Adrenal gland (tissue), 19 donors: ENCODE measurements at places on chromosomes 7 and 10. TPM values are rescaled to one million over a fixed set of nuclear protein-coding genes. Genes with fewer than 3 reads are reported as not detected.

Gene FAM25G
- not detected for total RNA-seq

Gene COL28A1
- total RNA-seq = 3.1 TPM

Gene CXCL12
- 111 TPM for total RNA-seq

Gene PDE6C
- not detected for total RNA-seq

Gene HOXA2
- 1.1 TPM for total RNA-seq

Gene HPSE2
- not detected for total RNA-seq

Gene C10orf143
- total RNA-seq = 0.85 TPM

Gene GPR26
- total RNA-seq = not detected

Gene ZNF679
- not detected for total RNA-seq

GRCh38 chr10:123496996-123497660 is 169.0 kb upstream of the GPR26 start:
- H3K4me3 ChIP-seq = no peak overlapping the region
- no peak for DNase-seq
- H3K4me1 ChIP-seq = no peaks in the 10 kb centered on the region
- H3K27me3 ChIP-seq = no peaks in the 10 kb centered on the region
- no peaks in the 10 kb centered on the region for H3K36me3 ChIP-seq
- H3K27ac ChIP-seq = no peak overlapping the region

DNA sequence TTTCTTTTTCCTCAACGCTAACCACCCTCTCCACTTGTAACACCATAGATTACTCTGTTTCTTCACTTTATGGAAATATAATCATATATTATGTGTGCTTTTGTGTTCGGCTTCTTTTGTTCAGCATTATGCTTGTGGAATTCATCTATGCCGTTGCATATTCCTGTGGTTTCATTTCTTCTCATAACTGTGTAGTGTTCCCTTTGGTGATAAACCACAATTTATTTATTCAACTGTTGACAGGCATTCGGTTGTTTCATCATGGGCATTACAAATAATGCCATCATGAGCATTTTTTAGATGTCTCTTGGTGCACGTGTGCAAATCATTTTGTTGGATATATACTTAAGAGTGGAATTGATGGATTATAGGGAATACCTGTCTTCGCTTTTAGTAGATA is 12.1 kb downstream of the AVL9 start:
- no peak for DNase-seq
- H3K27me3 ChIP-seq = no peaks in the 10 kb centered on the region
- peaks cover 15% of the 10 kb centered on the region for H3K4me1 ChIP-seq
- no peaks in the 10 kb centered on the region for H3K36me3 ChIP-seq

GRCh38 chr10:43138757-43139241 is 554 bp downstream of the CSGALNACT2 start:
- no peak for DNase-seq
- peak overlapping the region; percentile 91 for H3K27ac ChIP-seq
- H3K4me3 ChIP-seq = peak overlapping the region; percentile 64
- no peaks in the 10 kb centered on the region for H3K36me3 ChIP-seq
- no peaks in the 10 kb centered on the region for H3K27me3 ChIP-seq
- H3K4me1 ChIP-seq = peaks cover 6% of the 10 kb centered on the region

DNA sequence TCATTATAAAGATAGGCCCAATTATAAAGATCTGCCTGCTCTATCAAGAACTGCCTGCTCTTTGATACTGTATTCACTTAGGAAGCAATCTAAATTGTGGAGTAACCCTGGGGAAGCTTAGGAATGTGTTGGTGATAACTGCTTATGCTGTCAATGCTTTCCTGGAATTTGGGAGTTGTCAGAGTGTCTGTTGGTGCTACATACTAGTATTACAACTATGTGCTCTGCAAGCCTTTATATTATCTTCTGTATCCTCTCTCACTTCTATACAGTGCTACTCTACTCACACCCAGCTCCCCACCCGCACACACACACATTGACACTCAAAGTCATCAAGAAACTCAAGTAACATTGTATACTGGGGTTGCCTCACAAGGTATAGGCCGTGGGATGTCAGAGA is 6.1 kb downstream of the ZNF277 start:
- H3K27ac ChIP-seq = no peak overlapping the region
- peaks cover 18% of the 10 kb centered on the region for H3K4me1 ChIP-seq
- no peak overlapping the region for H3K4me3 ChIP-seq
- H3K27me3 ChIP-seq = no peaks in the 10 kb centered on the region
- no peaks in the 10 kb centered on the region for H3K36me3 ChIP-seq
- DNase-seq = no peak

- H3K36me3 ChIP-seq = no peaks in the 10 kb centered on the region
- no peak overlapping the region for H3K27ac ChIP-seq
- H3K4me3 ChIP-seq = no peak overlapping the region
- H3K4me1 ChIP-seq = no peaks in the 10 kb centered on the region
Measured at GRCh38 chr10:4177791-4178190, 392.8 kb upstream of the KLF6 start.

GRCh38 chr10:6019010-6019782 is 41.9 kb upstream of the IL15RA start:
- no peak overlapping the region for H3K4me3 ChIP-seq
- H3K4me1 ChIP-seq = no peaks in the 10 kb centered on the region
- no peak for DNase-seq

DNA sequence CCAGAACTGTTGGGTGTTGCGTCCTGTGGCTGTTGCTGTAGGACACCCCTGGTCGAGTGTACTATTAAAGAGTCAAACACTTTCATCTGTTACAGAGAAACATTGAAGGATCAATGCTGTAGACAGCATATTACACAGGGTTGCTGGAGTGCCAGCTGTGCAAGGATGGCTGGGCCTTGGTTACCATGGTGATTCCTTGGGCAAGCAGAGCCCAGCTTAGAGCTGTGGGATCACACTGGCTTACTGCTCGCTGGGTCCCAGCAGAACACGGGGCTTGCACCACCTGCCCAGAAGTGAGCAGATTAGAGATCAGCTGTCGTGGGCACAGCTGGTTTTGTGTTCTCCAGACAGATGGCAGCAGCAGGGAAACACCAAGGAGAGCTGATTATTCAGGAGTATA is 76.0 kb downstream of the GPR141 start:
- H3K27ac ChIP-seq = no peak overlapping the region
- H3K27me3 ChIP-seq = no peaks in the 10 kb centered on the region
- no peaks in the 10 kb centered on the region for H3K36me3 ChIP-seq
- no peaks in the 10 kb centered on the region for H3K4me1 ChIP-seq
- DNase-seq = no peak

- no peaks in the 10 kb centered on the region for H3K36me3 ChIP-seq
- peaks cover 20% of the 10 kb centered on the region for H3K27me3 ChIP-seq
- H3K27ac ChIP-seq = no peak overlapping the region
- no peak for DNase-seq
Measured at GRCh38 chr7:121323515-121324302, 5.1 kb upstream of the WNT16 start.

DNA sequence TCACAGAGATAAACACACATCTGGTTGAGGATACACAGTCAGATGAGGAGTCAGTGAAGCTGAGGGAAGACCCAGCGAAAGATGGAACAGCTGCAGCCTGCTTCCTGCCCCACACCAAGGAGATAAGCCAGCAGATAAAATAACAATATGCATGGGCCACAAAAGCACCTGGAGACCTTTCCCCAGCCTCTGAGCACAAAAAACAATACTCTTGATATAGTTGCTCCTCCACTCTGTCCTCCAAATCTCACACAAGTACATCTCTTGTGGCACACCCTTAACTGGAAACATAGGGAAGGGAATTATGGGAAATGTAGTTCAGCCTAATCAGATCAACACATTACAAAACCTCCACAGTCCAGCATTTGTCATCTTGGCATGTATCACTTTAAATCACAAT is 9.7 kb upstream of the FHIP2A start:
- no peak overlapping the region for H3K4me3 ChIP-seq
- no peak overlapping the region for H3K27ac ChIP-seq
- DNase-seq = no peak
- no peaks in the 10 kb centered on the region for H3K27me3 ChIP-seq
- H3K36me3 ChIP-seq = no peaks in the 10 kb centered on the region

GRCh38 chr7:137967143-137968018 is 34.5 kb downstream of the CREB3L2 start:
- no peaks in the 10 kb centered on the region for H3K36me3 ChIP-seq
- DNase-seq = no peak
- no peak overlapping the region for H3K4me3 ChIP-seq
- H3K27ac ChIP-seq = peak overlapping the region; percentile 52

DNA sequence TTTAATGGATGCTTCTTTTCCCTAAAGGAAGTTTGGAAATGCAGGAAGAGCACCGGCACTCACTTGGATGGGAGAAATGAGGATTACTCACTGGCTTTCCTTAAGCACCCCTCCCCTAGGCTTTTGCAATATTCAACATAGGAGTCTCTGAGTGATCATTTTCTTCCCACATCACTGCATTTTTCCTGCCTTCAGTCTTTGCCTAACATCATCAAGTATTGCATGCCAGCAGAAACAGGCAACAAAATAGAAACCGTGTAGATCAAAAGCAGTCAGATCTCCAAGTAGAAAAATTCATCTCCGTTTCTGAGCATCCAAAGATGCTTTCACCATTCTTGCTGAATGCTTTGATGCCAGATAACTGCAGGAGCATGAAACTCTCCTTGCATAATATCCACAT is 119.9 kb downstream of the ADCYAP1R1 start:
- no peak overlapping the region for H3K4me3 ChIP-seq
- no peaks in the 10 kb centered on the region for H3K4me1 ChIP-seq
- no peak for DNase-seq
- no peaks in the 10 kb centered on the region for H3K27me3 ChIP-seq
- H3K36me3 ChIP-seq = no peaks in the 10 kb centered on the region

- no peaks in the 10 kb centered on the region for H3K36me3 ChIP-seq
- H3K27ac ChIP-seq = no peak overlapping the region
Measured at GRCh38 chr10:10777279-10777678, 240.4 kb upstream of the CELF2 start.

- no peaks in the 10 kb centered on the region for H3K36me3 ChIP-seq
- DNase-seq = no peak
- H3K4me3 ChIP-seq = no peak overlapping the region
Measured at GRCh38 chr10:27661514-27662286, 83.9 kb downstream of the MKX start.

GRCh38 chr7:37285706-37286453 is 162.8 kb downstream of the ELMO1 start:
- DNase-seq = no peak
- H3K4me1 ChIP-seq = no peaks in the 10 kb centered on the region
- H3K27ac ChIP-seq = no peak overlapping the region
- H3K4me3 ChIP-seq = no peak overlapping the region

GRCh38 chr10:89814278-89814677 is 112.9 kb downstream of the KIF20B start:
- no peak overlapping the region for H3K27ac ChIP-seq
- no peaks in the 10 kb centered on the region for H3K4me1 ChIP-seq
- no peaks in the 10 kb centered on the region for H3K27me3 ChIP-seq
- no peak overlapping the region for H3K4me3 ChIP-seq

- DNase-seq = no peak
- H3K27ac ChIP-seq = no peak overlapping the region
- H3K36me3 ChIP-seq = no peaks in the 10 kb centered on the region
- no peak overlapping the region for H3K4me3 ChIP-seq
- H3K27me3 ChIP-seq = no peaks in the 10 kb centered on the region
- no peaks in the 10 kb centered on the region for H3K4me1 ChIP-seq
Measured at GRCh38 chr7:1848911-1849311, 178.8 kb downstream of the ELFN1 start.

DNA sequence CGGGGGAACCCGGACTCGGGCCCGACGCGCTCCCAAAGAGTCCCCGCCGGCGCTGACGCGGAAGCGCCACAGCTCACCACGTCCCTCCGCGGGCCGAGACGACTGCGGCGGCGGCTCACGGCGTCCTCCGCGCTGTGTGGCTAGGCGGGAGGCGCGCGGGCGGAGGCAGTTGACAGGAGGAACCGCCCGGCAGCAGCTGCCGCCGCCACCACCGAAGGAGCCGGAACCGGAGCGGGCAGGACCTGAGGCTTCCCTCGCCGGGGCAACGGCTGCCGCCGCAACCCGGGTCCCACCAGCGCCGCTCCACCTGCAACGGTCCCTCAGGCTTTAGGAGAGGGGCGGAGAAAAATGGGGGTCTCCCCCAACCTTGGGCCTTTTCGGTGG is 334 bp downstream of the ZNF800 start:
- H3K27ac ChIP-seq = peak overlapping the region; percentile 96
- H3K4me3 ChIP-seq = peak overlapping the region; percentile 97
- no peaks in the 10 kb centered on the region for H3K36me3 ChIP-seq

- H3K36me3 ChIP-seq = no peaks in the 10 kb centered on the region
- H3K27me3 ChIP-seq = no peaks in the 10 kb centered on the region
- no peak overlapping the region for H3K27ac ChIP-seq
- H3K4me3 ChIP-seq = no peak overlapping the region
Measured at GRCh38 chr7:32659853-32660252, 164.6 kb downstream of the AVL9 start.

DNA sequence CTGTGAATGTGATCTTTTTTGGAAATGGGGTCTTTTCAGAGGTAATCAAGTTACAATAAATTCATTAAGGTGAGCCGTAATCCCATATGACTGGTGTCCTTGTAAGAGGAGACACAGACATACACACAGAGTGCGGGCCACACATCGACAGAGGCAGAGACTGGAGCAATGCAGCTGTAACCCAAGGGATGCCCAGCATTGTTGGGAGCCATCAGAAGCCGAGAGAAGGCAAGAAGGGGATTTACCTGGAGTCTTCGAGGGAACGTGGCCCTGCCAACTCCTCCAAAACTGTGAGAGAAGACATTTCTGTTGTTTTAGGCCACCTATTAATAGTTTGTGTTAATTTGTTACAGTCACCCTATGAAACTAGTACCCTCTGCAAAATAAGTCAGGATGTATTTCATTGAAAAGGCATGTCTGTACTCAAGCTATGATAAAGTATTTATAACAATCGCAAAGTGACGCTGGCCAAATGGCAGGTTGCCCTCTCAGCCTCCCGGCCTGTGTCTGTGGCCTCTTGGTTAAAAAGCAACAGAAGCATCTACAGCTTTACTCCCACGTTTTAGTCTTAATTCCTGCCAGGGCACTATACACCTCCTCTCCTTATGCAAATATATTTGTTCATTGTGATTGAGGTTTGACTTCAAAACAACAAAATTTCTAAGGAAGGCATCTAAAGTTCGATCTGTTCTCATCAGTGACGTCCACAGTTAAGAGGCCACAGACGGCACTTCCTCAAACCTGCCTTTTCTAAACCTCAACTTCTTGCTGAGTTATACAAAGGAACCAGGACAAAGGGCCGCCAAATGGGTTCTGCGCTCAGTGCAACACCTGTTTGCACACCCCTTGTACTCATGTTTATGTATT is 46.8 kb downstream of the HIPK2 start:
- H3K27me3 ChIP-seq = no peaks in the 10 kb centered on the region
- H3K27ac ChIP-seq = peak overlapping the region; percentile 67
- H3K4me3 ChIP-seq = no peak overlapping the region
- no peaks in the 10 kb centered on the region for H3K36me3 ChIP-seq
- peak; percentile 85 for DNase-seq

GRCh38 chr7:135253851-135254771 is 20.5 kb downstream of the STRA8 start:
- H3K36me3 ChIP-seq = no peaks in the 10 kb centered on the region
- H3K27me3 ChIP-seq = no peaks in the 10 kb centered on the region
- peaks cover 14% of the 10 kb centered on the region for H3K4me1 ChIP-seq
- peak; percentile 81 for DNase-seq
